AG08395 (cell line): ENCODE measurements at places on chromosomes 2 and 18.

DNA sequence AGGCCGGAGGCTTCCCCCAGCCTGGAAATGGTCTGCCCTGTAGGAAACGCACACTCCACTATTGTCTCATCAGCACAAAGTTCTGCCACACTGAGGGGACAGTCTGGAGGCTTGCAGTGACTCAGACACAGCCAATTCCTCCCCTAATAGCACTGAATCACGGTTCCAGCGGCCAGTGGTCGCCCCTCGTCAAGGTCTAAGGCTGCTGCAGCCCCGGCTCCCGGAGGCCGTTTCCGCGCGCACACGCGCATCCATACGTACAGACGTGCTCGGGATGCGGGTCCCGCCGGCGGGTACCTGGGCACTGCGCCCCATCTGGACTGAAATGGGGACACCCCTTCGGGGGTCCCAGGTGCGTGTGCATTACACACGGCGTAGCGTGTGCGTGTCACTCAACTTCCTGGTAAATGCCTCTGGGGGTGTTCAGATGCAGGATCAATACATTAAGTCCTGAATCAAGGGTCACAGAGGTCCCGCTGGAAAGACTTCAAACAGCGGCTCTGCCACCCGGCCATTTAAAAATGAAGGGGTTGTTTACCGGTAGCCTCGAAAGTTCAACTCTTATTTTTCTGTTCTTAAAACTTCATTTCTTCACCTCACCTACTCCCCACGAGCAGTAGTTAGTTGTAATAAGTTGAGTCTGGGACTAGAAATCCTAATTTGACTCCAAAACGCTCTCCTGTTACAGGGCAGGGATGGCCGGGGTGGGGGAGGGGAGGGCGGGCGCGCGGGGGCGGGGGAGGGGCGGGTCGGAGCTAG lies 572 bp upstream of the ZNF516 start:
- no peak for DNase-seq

DNA sequence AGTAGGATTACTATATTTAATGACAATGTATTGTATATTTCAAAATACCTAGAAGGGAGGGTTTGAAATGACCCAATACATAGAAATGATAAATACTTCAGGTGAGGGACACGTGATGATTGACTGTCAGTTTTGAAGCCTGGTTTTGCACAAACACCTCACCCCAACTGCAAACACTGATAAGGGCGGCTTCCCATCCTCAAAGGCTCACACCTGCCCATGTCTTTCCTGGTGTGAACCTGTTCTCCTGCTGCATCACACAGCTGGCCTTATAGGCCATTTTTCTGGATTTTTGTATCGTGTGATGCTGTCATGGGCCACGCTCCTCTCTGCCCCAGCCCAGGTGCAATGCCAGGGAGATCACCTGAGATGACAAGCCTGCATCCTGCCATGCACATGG lies 166.5 kb upstream of the NCK2 start:
- no peak for DNase-seq

DNA sequence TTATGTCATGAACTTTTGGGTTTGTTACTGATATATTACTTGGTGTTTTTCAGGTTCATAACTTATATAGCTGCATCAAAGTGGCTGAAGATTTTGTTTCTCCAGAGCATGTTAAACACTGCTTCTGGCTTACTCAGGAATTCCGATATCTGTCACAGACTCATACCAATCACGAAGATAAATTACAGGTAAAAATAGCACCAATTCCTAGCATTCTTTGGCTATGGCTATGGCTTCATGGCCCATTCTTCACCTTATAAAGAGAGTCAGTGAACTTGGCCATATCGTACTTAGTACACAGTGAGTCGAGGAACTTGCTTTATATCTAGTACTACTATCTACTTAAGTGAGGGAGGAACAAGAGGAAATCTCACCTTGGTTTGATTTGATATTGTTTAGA lies 49.9 kb downstream of the KDM3A start:
- DNase-seq = no peak

- peak; percentile 49 for DNase-seq
Measured at GRCh38 chr18:68837665-68838451, 40.0 kb downstream of the CCDC102B start.

GRCh38 chr2:230443541-230443940 lies 27.5 kb downstream of the SP100 start:
- DNase-seq = peak; percentile 29

GRCh38 chr2:239061824-239062570 lies 214.1 kb downstream of the TWIST2 start:
- no peak for DNase-seq

DNA sequence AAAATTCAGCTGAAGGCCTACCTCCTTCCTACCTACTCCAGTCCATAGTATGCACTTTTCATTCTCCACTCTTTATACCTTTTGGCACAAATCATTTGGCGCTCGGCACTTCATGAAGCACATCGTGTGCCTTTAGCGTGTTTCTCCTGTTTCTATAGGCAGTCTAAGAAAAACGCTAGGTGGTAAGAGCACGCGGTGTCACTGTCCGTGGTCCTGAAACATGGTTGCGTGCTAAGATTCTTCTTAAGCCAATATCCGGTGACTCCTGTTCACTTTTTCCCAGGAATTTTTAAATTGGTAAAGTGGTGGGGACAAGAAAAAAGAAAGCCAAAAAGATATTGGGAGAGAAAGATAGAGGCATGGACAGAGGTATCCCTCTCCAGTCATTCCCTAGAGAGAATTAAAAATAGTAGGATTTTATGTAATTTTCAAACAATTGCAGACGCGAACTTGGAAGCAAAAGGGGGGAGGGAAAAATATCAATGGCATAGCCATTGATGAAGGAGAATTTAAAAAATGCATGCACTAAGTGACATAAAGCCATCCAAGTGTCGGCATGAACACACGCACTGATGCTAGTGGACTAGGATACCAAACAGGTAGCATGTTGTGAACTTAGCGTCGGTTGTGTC lies 1.4 kb upstream of the CTNNA2 start:
- DNase-seq = no peak

DNA sequence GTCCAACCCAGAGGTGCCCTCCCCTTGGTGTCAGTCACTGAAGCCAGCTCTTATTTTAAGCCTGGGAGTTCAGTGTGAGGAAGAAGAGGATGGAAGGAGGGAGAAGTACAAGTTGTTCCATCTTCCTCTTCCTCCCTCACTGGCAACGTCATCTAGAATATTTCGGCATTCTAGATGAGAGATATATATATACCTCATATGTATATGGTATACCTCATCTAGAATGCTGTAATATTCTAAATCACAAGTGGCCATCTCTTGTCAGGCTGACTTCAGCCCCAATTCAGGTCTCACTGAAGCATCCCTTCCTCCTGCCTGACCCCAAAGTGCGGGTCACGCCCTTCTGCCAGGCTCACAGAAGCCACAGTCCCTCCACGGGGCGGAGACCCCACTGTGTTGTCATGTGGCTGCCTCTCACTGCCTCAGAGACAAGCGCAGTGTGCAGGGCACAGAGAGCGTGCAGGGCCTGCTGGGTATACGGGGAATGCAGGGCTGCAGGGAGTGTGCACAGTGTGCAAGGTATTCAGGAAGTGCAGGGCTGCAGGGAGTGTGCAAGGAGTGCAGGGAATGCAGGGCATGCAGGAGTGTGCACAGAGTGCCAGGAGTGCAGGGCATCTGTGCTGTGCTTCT lies 32.8 kb upstream of the B3GNT7 start:
- DNase-seq = no peak

- DNase-seq = peak; percentile 86
Measured at GRCh38 chr2:237181844-237182243, 96.2 kb downstream of the COPS8 start.

DNA sequence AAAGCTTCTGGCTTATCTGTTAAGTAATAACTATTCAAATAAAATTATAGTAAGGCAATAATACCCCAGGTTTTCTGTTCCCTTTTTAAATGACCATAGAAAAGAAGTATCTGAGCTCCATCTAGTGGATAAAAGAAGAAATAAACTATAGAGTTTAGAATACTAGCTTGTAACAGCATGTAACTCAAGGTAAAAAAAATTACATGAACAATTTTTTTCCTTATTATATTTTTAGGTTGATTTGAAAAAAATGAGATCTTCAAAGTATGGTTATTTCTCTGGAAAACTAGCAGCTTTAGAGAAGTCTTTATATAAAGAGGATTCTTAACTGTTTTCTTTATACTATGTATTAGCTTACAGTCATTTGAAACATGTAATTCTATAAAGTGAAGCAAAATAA lies 58.1 kb downstream of the NCKAP1 start:
- peak; percentile 41 for DNase-seq

- DNase-seq = no peak
Measured at GRCh38 chr2:209094221-209094620, 329.6 kb upstream of the MAP2 start.

DNA sequence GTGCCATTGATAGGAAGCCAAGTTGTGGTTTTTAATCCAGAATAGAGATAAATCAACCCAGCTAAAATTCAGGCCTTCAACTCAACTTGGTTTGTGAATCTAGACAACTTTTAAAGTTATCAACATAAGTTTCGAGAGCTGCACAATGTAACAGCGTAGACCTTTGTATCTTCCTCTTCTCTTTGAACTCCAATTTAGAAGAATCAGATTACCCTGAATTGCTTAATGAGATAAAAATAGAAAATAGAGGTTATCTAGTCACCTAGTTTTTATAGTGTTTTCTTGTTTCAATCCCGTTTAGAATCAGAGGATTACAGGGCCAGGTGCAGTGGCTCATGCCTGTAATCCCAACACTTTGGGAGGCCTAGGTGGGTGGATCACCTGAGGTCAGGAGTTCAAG lies 12.3 kb downstream of the MOGAT1 start:
- no peak for DNase-seq

- no peak for DNase-seq
Measured at GRCh38 chr18:50315100-50315871, 27.8 kb upstream of the CXXC1 start.

DNA sequence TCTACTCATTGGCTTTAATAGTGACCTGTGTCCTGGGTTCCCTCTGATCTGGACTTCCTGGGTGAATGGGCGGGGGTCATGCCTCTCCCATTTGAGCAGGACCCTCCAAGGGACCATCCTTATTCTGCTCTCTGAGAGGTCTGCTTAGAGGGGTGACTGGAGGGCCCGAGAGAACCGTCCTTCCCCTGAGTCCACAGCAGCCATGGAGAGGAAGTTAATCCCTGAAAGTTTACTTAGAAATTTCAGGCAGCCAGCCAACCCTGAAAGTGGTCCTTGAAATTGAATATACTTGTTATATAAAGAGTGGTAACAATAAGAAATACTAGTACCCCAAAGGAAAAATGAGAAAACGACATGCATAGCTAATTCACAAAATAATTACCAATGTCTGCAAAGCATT lies 226.1 kb downstream of the DYSF start:
- DNase-seq = no peak

GRCh38 chr2:168079236-168079635 lies 168.2 kb downstream of the STK39 start:
- DNase-seq = no peak

DNA sequence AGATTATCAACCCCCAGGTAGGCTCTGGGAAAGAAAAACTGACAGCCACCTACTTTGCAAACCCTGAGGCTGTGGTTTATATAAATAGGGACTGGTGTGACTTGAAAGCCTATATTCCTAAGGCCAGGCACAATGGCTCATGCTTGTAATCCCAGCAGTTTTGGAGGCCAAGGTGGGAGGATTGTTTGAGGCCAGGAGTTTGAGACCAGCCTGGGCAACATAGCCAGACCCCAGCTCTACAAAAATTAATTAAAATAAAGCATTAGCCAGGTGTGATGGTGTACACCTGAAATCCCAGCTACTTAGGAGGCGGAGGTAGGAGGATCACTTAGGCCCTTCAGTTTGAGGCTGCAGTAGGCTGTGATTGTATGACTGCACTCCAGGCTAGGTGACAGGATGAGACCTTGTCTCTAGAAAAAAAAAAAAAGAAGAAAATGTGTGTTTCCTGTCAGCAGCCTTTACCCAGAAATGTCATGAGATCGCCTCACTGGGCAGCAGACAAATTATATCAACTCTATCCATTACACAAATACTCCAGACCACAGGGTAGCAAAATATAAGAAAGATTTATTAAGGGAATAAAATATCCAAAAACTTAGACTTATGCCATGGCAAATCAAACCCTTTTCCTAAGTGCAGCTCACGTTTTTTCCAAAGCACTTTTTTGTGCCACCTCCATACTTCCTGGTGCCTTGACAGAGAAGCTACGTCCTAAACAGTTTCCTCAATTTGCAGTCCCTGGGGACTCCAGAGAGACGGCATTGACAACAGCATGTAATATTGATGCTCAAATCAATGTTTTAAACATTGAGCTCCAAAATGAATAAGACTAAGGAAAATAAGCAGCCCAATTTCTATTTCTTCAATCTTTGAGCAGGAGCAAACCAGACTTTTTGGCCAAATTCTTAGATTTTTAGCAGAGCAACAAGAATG lies 190.8 kb upstream of the NDUFV2 start:
- no peak for DNase-seq

DNA sequence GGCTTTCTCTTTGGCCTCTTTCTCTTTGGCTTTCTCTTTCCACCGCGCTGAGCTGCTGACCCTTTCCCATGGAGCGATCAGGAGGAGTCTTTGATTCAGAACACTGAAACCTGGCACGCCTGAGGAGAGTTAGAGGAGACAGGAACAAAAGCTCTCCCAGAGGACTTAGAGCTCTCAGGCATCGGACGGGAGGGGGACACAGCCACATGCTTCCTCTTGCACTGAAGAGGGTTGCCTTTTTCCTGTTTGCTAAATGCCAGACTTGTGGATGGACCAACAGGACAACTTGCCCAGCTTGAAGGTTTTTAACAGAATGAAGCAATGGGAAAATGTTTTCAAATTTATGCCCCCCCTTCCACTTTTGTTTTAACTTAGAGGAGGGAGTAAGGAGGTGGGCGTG lies 3.6 kb upstream of the PTPN18 start:
- no peak for DNase-seq

GRCh38 chr2:117786520-117786919 lies 28.0 kb upstream of the DDX18 start:
- no peak for DNase-seq

GRCh38 chr18:79566771-79567431 lies 112.7 kb upstream of the CTDP1 start:
- DNase-seq = no peak

GRCh38 chr2:148508878-148509287 lies 135.7 kb upstream of the EPC2 start:
- no peak for DNase-seq

- DNase-seq = no peak
Measured at GRCh38 chr2:240467149-240467642, 31.7 kb downstream of the GPC1 start.

GRCh38 chr2:85399183-85399455 lies 11.0 kb downstream of the CAPG start:
- no peak for DNase-seq

- no peak for DNase-seq
Measured at GRCh38 chr18:37846996-37847395, 281.4 kb upstream of the CELF4 start.

GRCh38 chr2:69489793-69490192 lies 52.6 kb upstream of the NFU1 start:
- DNase-seq = no peak
